Activated naive CD4-positive, alpha-beta T cell treated with anti-CD3 and anti-CD28 coated beads for 36 hours (primary cell): ENCODE measurements at places on chromosomes 5 and 9.

- no peak for DNase-seq
Observed at GRCh38 chr9:4287386-4287785, 12.5 kb downstream of the GLIS3 start.

GRCh38 chr9:136187683-136188586 lies 17.0 kb downstream of the LHX3 start:
- no peak for DNase-seq

DNA sequence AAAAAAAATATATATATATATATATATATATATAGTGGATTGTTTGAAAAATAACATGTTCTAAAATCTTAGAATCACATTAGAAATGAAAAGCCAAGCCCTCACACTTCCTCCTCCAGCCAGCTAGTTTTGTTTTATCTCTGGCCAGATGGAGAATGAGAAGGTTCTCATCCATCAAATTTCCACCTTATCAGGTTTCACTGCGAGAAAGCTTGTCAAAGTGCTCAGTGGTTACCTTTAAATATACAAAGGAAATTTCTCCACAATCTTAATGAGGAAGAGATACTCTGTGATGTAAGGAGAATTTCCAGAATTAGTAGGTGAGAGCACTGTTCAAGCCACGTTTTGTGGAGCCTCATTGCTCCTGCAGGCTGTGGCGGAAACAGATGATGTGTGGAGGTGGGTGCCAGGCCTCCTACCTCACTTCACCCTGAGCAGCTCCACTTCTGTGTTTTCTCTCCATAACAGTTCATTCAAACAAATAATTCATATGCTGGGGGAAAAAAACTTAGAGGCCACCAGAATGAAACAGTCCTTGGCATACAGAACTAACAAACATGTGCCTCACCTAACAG lies 71.9 kb downstream of the CDK5RAP2 start:
- no peak for DNase-seq

GRCh38 chr9:37992924-37993349 lies 76.1 kb downstream of the SHB start:
- DNase-seq, result no peak

DNA sequence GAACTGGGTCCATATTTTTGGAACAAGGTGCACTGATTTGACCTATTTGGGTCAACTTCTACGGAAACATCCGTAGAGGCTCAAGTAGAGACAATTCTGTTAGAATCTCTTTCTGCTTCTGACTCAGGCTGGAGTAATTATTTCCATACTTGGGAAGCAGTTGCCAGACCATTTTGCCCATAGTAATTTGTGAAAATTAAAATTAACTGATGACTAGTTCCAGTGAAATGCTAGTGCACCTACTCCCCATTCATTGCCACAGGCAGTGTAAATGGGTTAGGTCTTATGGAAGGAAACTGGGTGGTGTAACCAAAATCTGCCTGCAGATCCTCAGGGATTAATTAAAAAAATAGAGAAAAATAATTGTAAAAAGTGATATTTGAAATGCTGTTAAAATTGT lies 201.1 kb downstream of the TENT4A start:
- DNase-seq, result no peak

- DNase-seq, result no peak
Observed at GRCh38 chr5:943201-943917, 50.7 kb downstream of the TRIP13 start.

- no peak for DNase-seq
Observed at GRCh38 chr5:141875795-141876627, 2.2 kb downstream of the PCDH1 start.

DNA sequence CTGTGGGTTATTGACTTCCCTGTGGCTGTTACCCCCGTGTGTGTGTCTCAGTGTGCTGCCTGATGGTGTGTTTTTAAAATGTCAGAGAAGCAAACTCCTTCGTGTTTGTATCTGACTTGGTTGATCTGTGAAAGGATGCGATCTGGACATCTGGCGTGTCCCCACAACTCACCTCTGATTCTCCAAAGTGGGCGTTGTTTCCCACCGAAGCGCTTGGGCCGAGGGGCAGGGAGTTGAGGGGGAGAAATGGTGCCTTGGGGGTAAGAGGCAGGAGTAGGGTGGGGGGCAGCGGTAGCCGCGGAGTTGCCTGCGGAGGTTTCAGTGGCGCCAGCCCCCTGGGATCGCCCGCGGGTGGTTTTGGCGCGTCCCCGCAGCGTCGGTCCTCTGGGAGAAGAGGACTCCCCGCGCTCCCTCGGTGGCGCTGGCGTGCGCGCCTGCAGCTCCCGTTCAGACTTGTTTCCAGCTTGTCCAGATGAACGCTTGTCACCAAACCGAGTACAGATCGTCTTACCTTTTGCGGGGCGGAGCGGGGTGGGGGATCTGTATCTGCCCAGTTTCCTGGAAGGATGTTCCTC lies 1.1 kb downstream of the MAST4 start:
- peak; percentile 35 for DNase-seq

- DNase-seq, result no peak
Observed at GRCh38 chr5:83846624-83847350, 126.1 kb upstream of the HAPLN1 start.

DNA sequence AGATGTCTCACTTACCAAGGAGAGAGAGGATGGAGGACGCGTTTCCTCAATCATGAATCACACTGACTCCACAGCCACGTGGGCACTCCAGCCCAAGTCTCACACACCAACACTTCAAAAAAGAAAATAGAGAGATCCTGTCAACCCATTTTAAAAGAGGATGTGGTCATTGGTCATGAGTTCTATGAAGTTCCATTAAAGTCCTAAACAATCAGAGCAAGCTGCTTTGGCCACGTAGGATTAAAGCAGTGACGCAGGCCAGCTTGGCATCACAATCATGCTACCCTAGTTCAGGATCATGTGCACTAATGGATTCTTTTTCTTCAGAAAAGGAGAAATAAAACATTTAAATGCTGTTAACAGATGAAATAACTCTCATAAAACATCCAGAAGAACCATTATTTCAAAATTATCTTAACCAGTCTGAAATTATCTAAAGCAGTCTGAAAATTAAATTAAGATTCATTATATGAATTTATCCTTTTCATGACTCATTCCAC lies 108.1 kb downstream of the SEMA5A start:
- no peak for DNase-seq

- DNase-seq, result no peak
Observed at GRCh38 chr9:33177639-33178038, 10.5 kb upstream of the B4GALT1 start.

GRCh38 chr9:99103901-99104458 lies 933 bp upstream of the TGFBR1 start:
- DNase-seq, result peak; percentile 51

- DNase-seq, result no peak
Observed at GRCh38 chr9:23766613-23767012, 59.4 kb downstream of the ELAVL2 start.
